ENCODE measurements at places on chromosomes 1 and 21.

DNA sequence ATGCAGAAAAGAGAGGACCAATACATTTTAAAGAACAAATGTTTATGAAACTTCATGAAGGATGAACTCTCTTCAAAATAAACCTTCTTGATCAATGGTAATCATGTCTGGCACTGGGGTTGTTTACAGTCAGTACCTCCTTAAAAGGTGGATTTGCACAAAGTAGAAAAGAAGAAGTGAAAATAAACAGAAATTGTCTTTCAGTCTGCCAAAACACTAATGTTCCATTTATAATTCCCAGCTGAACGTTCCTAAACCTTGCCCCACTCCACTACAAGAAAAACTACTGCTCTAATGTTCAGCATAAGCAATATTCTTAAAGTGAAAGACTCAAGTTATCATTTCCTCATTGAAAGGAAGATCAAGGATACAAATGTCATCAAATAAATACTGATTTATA is 86.2 kb downstream of the EIF4G3 start:
- DNase-seq, result no peak

DNA sequence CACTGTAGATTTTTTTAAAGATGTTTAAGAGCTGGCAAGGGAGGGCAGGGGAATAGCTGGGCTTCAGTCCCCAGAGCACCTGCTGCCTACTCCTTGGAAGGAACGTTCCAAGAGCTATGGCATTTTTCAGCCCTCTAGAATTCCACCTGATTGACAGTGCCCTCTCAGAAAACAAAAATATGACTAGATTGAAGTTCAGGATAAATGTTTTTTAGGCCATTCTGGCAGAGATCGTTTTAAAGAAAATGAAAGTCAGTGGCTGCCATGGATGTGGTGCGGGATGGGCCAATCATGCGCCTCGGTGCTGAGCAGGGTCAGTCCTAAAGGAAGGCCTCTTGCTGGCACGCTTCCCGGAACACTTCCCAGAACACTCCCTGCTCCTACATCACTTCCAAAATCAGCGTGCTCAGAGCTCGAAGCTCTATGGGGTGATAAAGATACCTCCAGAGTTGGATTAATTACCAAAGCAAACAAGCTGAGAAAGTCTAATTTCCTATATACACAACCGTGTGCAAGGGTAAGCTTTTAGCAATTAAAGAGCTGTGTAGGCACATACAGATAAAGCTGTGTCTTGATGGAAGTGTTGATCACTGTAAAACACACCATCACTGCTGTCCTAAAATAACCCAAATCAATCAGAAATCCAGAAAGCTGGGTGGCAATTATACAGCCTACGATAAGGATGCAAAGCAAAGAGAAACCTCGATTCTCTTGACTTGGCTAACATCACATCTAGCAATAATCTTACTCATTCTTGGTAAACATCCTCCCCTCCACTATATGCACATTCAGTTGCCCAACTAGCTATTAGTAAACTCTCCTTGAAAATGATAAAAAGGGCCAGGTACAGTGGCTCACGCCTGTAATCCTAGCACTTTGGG is 34.6 kb downstream of the TGFBR3 start:
- DNase-seq, result peak; percentile 51

DNA sequence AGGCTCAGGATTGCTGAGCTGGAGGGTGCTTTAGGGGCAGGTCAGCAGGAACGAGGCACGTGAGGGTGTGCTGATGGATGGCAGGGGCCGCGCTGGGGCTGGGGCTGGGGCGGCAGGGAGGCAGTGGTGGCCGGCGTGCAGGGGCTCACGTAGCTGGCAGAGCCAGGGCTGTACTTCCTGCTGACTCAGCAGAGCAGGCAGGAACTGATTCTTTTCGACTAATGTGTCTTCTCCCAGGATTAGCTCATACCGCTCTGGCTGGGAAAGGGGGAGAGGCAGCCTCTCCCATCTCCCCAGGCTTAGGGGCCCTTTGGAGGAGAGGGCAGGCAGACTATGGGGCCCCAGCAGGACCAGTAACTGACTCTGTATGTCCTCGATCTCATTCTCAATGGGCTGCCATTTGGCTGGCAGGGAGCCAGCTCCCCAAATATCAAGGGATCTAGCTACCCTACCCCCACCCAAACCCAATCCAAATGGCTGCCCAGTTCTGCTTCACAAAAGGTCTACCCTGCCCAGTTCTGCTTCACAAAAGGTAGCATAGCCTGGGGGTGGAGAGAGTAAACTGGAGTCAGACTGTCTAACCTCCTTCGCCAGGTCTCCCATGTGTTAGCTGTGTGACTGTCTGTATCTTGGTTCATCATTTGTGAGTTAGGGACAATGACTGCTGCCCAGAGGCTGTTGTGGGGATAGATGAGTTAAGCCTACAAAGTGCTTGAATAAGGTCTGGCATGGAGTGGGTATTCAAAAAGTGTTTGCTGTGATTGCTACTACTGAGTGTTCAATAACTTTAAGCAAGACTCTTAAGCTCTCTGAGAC is 100.1 kb upstream of the SLC2A1 start:
- DNase-seq, result no peak

- no peak for DNase-seq
Observed at GRCh38 chr1:38533772-38534472, 325.6 kb downstream of the RRAGC start.

DNA sequence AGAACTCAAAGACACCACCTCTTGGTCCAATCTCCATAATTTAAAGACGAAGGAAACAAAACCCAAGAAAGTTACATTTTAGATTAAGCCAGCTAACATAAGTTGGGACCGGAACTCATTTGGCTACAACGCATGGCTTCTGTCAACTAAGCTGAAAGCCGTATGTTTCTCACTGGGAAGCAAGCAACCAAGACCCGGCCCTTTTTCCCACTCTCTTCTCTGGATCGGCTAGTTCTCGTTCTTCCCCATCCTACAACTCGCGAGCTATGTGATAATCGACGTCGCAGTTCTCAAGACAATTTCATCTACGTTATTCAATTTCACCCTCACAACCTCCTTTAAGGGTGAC is 601 bp downstream of the CCT8 start:
- no peak for DNase-seq

DNA sequence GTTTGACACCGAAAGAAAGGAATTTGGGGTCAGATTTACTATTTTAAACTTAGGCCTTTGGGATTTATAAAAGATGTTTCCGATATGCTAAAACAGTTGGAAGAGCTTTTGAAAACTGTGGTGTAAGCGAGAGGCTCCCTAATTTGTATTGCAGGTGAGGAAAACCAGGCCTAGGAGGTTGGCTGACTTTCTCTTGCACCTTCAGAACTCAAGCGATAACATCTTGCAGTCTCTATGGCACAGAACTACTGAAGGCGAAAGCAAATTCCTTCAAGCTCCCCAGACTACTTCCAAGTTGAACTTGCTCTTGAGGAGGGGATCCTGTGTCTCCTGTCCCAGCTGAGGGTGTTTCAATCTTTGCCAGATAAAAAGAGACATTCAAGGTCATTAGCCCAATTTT is 685.7 kb downstream of the ADGRL2 start:
- DNase-seq, result no peak

GRCh38 chr1:166980383-166980782 is 5.0 kb upstream of the ILDR2 start:
- peak; percentile 84 for DNase-seq

- DNase-seq, result no peak
Observed at GRCh38 chr1:64179588-64179987, 23.8 kb upstream of the UBE2U start.

GRCh38 chr1:187621951-187622350 is 793.2 kb downstream of the PLA2G4A start:
- DNase-seq, result no peak

DNA sequence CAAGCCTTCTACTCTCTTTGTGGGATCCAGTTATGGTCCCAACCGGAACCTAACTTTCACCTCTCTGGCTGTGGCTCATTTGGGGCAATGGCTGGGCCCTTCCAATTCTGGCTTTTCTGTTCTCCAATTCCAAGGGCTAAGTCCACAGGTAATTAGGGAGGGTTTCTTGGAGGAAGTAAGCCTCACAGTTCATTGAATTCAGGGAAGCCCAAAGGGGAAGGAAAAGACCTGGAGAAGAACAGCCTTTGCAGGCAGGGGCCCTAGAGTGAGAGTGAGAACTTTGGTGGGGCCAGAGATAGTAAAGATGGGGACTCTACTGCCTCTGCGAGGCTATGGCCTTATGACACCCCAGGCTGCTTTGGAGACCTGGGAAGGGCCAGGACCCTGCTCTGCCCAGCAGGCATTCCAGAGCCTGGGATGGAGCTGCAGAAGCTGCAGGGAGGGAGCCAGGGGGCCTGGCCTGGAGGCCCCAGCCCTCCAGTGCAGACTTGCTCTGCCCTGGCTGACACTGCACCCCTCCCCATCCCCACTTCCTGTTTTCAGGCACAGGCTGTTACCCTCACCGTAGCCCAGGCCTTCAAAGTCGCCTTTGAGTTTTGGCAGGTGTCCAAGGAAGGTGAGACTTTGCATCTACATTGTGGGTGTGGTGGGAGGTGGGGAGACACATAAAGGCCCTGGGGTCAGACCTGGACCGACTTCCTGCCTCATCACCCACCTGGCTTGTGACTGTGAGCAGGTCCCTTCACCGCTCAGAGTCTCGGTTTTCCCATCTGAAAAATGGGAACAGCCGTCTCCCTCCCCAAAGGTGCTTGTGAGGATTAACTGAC is 18.9 kb downstream of the LDLRAP1 start:
- no peak for DNase-seq
